ENCODE measurements at places on chromosomes 1 and 21. TPM values are rescaled to one million over a fixed set of nuclear protein-coding genes. Genes with fewer than 3 reads are reported as not detected.

DNA sequence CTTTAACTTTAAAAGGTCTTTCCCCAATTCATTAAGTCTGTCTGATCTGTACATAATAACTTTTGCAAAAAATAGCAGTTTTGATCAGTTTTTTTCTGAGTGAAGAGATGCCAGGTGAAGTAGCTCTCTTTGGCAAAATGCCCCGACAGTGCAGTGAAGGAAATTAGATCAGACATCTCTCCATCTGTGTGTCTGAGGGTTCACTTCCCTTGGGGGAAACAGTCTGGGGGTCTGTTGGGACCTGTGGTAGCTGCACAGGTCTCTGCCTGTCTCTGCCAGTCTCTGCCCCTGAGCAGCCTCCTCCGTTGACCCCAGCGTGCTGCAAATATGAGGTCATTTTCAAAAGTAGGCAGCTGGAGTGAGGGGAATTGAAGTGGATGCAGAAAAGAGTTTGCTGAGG lies 54.5 kb downstream of the TBCE start:
- no peak for DNase-seq
- no peak overlapping the region for H3K4me3 ChIP-seq
- H3K36me3 ChIP-seq: peaks cover 26% of the 10 kb centered on the region
- H3K4me1 ChIP-seq: peaks cover 8% of the 10 kb centered on the region

DNA sequence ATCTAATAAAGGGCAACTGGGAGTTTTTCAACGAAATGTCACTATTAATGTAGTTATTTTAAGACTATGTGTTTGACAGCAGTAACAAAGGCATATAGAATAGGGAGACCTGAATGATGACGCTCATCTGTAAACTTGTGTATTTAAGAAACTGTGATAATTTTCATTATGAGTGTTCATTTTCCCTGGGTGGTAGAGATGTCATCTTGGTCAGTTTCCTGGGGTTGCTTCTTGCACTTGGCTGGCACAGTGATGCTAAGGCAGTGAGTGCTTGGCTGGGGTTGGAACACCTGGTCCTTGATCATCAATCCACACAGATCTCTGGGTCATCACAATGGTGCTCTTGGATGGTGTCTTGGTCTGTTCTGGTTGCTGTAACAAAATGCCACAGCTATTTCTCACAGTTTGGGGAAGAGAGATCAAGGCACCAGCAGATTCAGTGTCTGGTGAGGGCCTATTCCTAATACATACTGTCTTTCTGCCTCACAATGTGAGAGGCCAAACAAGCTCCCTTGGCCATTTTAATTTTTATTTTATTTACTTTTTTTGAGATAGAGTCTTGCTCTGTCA lies 7.9 kb upstream of the SMYD2 start:
- peaks cover 39% of the 10 kb centered on the region for H3K27me3 ChIP-seq
- H3K27ac ChIP-seq: no peak overlapping the region
- no peaks in the 10 kb centered on the region for H3K4me1 ChIP-seq
- H3K36me3 ChIP-seq: no peaks in the 10 kb centered on the region
- no peak overlapping the region for H3K4me3 ChIP-seq

- no peak overlapping the region for H3K4me3 ChIP-seq
- H3K27me3 ChIP-seq: no peaks in the 10 kb centered on the region
- no peaks in the 10 kb centered on the region for H3K4me1 ChIP-seq
- peaks cover 62% of the 10 kb centered on the region for H3K36me3 ChIP-seq
Observed at GRCh38 chr21:41229509-41230248, 61.7 kb downstream of the BACE2 start.

- H3K27me3 ChIP-seq: no peaks in the 10 kb centered on the region
- H3K4me1 ChIP-seq: peaks cover 84% of the 10 kb centered on the region
- H3K4me3 ChIP-seq: no peak overlapping the region
Observed at GRCh38 chr1:2275796-2276536, 47.8 kb downstream of the SKI start.

DNA sequence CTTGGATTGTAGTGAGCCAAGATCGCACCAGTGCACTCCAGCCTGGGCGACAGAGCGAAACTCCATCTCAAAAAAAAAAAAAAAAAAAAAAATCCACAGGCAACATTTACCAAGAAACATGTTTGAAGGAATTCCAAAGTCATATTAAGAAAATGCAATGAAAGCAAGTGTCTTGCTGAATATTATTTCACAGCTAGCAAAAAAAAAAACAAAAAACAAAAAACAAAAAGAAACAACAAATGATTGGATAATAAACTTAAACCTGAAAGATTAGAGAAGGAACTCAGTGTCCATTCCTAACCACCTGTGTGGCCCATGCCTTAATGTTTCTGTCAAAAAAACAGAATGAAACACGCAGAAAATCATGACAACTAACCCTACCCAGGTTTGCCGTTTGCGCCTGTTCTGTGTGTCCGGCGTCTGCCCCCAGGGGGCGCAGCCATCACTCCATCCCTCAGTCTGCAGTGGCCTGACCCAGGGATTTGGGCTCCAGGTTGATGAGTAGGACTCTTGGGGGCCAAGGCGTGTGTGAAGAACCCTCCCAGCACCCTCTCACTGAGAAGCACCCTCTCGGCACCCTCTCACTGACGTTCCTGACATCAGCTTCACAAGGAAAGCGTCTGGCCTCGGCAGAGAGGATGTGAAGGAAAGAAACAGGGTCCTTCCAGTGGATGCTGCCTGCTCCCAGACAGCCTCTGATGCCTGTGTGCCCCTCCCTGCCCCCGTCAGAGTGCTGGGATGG lies 19.2 kb upstream of the PTTG1IP start:
- H3K4me1 ChIP-seq: no peaks in the 10 kb centered on the region
- peak; percentile 78 for DNase-seq
- H3K36me3 ChIP-seq: no peaks in the 10 kb centered on the region
- peaks cover 60% of the 10 kb centered on the region for H3K27me3 ChIP-seq
- no peak overlapping the region for H3K4me3 ChIP-seq

- no peak overlapping the region for H3K4me3 ChIP-seq
- peaks cover 26% of the 10 kb centered on the region for H3K27me3 ChIP-seq
- no peak for DNase-seq
- H3K27ac ChIP-seq: no peak overlapping the region
Observed at GRCh38 chr21:45592626-45593134, 50.4 kb upstream of the SLC19A1 start.

- H3K27me3 ChIP-seq: no peaks in the 10 kb centered on the region
- H3K4me1 ChIP-seq: peaks cover 7% of the 10 kb centered on the region
- H3K36me3 ChIP-seq: no peaks in the 10 kb centered on the region
- DNase-seq: no peak
Observed at GRCh38 chr1:67855444-67855843, 22.2 kb upstream of the GNG12 start.

DNA sequence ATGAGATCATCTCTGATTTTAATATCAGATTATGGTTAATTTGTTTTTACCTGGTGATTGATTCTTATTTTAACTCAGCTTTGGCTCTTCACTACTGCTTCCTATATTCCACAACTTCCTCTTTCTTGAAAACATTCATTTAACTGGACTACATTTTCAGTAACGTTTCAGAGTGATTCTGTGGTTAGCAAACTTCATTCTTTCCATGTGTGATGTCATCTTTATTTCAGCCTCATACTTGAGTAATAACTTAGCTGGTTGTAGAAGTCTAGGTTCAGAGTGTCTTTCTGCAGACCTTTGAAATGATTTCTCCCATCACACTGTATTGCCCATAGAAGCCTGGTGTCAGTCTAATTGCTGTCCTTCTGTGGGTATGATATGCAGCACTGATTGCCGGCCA lies 36.0 kb upstream of the SLC35F3 start:
- H3K4me1 ChIP-seq: no peaks in the 10 kb centered on the region
- DNase-seq: no peak
- H3K36me3 ChIP-seq: no peaks in the 10 kb centered on the region
- H3K4me3 ChIP-seq: no peak overlapping the region

DNA sequence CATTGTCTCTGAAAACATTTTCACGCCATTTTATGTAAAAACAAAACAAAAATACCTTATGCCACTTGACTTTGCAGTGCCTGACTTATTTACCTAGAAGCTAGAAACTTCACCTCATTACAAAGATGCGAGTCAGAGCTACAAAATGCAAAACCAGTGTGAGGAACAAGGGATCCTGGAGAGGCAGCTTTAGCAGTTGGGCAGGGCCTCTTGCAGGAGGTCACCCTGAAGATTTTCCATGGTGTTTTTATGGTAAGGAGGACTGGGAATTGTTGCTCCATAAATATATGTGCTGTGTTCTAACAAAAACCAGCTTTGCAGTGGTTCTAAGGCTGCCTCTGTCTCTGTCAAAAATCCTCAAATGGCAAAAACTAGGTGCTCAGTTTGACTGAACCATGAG lies 36.4 kb upstream of the TARBP1 start:
- no peaks in the 10 kb centered on the region for H3K27me3 ChIP-seq
- no peaks in the 10 kb centered on the region for H3K4me1 ChIP-seq
- no peak overlapping the region for H3K4me3 ChIP-seq
- no peaks in the 10 kb centered on the region for H3K36me3 ChIP-seq
- H3K27ac ChIP-seq: no peak overlapping the region

DNA sequence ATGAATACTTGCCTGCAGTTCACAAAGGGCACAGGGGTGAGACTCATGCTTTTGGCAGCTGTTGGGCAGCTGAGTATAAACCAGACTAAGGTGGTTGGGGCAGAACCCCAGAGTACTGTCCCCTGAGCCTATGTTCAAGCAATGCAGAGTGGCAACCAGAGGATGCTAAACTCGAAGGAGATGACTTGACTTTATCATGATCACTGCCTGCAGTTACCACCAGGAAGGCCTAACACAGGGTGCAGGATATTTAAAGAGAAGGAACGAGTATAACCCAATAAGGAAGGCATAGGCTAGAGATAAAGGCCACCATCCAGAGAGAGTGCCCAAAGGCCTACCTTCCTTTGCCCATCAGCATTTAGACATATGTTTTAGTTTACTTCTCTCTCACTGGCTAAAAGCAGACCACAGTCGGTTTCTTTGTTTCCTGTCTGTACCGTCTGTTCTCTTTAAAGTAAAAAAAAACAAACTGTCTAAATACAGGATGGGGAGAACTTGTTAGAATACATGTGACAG lies 83.3 kb downstream of the MPZL1 start:
- H3K4me1 ChIP-seq: peaks cover 9% of the 10 kb centered on the region
- H3K27me3 ChIP-seq: no peaks in the 10 kb centered on the region
- no peak overlapping the region for H3K4me3 ChIP-seq
- H3K27ac ChIP-seq: no peak overlapping the region

Gene CSF3R
- total RNA-seq: 20.5 TPM

Gene OR10X1
- total RNA-seq: not detected

Gene CPTP
- 6.6 TPM for total RNA-seq

Gene SPRR2G
- total RNA-seq: not detected

Gene SPRR2F
- total RNA-seq: not detected

Gene COL24A1
- total RNA-seq: 2.0 TPM

All from stomach (tissue), 19 donors.